ENCODE measurements at places on chromosomes 2 and 18.

GRCh38 chr18:62828091-62828640 lies 112.8 kb downstream of the PHLPP1 start:
- DNase-seq, result no peak

GRCh38 chr18:76466410-76466991 lies 28.5 kb downstream of the ZNF516 start:
- DNase-seq, result no peak

DNA sequence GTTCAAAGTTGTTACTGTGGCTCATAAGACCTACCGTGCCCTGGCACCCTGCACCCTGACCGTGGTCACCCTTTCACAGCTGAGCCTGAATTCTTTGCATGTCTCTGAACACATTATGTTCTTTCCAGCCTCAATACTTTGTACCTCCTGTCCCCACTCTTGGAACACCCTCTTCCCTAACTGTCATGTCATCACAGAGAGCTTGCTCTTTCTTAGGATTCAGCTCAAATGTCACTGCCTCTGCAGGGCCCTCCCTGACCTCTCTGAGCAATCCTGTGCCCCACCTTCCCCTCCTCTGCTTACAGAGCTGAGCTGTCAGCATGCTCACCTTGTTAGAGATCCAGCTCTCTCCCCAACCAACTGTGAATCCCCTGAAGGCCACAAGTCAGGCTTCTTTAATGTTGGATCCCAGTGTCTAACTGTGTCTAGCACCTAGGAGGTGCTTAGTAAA lies 15.0 kb downstream of the PRKAG3 start:
- DNase-seq, result no peak

DNA sequence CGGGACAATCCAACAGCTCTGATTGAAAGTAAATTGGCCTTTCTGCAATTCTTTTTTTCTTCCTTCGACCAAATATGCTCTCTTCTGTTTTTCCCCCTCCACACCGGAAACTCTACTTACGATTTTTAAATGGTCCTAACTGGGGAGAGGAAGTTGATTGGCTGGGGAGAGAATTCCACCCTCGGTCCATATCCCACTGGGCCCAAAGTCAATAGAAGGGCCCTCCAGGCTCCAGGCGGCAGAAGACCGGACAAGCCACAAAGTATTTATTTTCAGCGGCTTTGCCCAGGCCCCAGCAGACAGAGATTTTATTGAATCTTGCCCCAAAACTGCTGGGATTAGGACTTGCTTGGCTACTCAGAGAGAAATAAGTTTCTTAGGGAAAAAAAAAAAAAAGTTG lies 37.1 kb upstream of the SMAD7 start:
- DNase-seq, result no peak

- DNase-seq, result no peak
These were observed 1668.7 kb downstream of the SUCLG1 start for GRCh38 chr2:82790206-82791021.

DNA sequence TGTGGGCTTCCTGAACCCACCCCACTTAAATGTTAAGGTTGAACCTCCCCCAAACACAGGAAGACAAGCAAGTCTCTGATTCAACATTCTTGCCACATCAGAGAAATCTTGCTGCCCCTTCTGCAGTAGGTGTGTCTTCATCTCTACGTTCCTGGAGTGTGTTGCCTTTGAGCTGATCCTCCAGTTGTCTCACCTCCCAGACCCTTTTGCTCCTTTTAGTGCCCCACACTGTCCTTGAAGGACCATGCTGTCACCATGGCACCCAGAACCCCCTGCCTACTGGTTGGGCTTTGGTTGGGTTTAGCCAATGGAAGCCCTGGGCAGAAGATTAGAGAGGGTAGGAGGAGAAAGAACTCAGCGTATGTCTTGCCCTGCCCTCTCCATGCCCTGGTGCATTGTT lies 10.7 kb downstream of the CAB39 start:
- DNase-seq, result no peak

DNA sequence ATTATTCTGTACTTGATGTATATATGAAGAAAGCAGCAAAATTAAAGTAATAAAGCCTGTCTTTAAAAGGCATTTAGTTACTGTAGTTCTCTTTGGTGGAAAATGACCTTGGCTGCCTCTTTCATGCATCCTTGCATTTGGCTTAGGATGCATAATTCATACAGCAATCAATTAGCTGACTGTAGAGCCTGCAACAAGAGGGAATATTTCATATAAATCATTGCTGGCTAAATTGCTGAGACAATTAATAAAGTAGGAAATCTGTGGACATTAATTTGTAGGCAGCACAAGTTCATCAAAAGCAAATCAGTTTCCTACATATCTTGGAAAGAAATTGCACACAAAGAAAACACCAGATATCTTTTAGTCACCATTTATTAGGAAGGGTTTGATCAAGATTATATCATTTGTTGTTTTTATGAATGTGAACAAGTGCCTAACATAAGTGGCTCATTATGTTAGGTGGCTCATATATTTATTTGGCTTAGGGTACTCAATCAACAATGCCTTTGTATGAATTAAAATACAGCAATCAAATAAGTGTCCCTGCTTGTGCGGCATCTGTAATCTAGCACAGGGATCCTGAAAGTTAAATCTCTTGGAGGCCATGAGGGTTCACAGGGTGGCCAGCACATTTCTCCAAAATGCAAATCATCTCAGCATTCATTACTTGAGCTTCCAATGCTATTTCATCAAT lies 220.4 kb upstream of the SPOPL start:
- no peak for DNase-seq

GRCh38 chr2:63300835-63301234 lies 250.2 kb downstream of the OTX1 start:
- DNase-seq, result no peak

- no peak for DNase-seq
These were observed 417.7 kb upstream of the SLC14A2 start for GRCh38 chr18:45197526-45197970.

- DNase-seq, result no peak
These were observed 42.1 kb upstream of the TAF1B start for GRCh38 chr2:9800975-9801726.

GRCh38 chr18:24368749-24369148 lies 28.9 kb downstream of the OSBPL1A start:
- DNase-seq, result no peak

GRCh38 chr2:127453392-127454171 lies 35.4 kb downstream of the PROC start:
- DNase-seq, result no peak

- DNase-seq, result no peak
These were observed 38.3 kb downstream of the STAT4 start for GRCh38 chr2:191112448-191112901.

GRCh38 chr18:24176727-24177416 lies 38.0 kb downstream of the CABYR start:
- no peak for DNase-seq

DNA sequence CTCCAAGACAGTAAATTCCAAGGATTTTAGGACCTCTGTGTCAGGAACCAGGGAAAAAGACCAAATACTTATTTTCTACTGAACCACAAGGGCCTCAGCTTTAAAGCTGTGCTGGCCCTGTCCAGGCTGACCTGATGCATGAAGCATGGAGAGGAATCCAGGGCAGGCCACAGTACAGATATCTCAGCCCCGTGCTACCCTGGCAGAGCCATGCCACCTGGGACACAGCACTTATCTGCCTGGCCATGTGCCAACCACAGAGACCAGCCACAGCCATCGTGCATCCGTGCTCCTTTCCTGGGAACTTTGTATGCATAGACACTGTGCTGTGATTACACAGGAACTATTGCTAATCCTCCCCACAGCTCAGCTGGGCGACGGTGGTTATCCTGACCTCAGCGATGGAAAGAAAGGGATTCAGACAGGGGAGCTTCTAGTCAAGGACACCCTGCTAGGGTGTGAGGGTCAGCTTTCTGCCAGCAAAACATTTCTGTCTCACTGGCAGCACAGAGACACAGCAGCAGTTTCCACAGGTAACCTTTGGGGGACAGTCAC lies 687.4 kb upstream of the ID2 start:
- no peak for DNase-seq

GRCh38 chr18:73365018-73365417 lies 497.2 kb upstream of the NETO1 start:
- DNase-seq, result no peak

- DNase-seq, result no peak
These were observed 77.3 kb downstream of the AGAP1 start for GRCh38 chr2:235570966-235571692.

DNA sequence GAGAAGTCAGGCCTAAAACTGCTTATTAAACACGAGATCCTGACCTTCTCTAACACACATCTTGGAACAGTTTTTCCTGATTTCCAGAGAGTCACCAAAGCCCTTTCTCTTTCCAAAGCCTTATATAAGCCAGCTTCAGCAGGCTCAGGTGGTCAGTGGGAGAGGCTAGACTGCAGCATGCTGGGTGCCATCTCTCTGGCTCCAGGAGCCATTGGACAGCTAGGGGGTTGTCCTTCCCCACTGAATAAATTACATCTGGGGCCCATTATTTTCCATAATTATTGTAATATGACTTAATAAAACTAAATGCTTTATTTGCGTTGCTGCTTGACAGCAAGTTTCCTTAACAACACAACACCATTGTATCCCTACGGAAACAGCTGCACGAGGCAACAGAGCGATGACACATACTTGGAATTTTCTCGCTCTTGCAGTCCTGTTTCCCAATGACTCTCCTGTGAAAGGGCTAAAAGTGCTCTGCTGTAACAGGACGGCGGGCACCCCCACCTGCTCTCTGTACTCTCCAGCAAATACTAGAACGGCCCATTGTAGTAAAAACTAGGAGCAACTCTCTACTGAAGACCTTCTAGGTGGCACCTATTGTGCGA lies 160.6 kb downstream of the RNF144A start:
- DNase-seq, result no peak

GRCh38 chr2:148006249-148007007 lies 14.1 kb downstream of the ORC4 start:
- no peak for DNase-seq

- DNase-seq, result no peak
These were observed 201.4 kb upstream of the SIX2 start for GRCh38 chr2:45210462-45211195.

DNA sequence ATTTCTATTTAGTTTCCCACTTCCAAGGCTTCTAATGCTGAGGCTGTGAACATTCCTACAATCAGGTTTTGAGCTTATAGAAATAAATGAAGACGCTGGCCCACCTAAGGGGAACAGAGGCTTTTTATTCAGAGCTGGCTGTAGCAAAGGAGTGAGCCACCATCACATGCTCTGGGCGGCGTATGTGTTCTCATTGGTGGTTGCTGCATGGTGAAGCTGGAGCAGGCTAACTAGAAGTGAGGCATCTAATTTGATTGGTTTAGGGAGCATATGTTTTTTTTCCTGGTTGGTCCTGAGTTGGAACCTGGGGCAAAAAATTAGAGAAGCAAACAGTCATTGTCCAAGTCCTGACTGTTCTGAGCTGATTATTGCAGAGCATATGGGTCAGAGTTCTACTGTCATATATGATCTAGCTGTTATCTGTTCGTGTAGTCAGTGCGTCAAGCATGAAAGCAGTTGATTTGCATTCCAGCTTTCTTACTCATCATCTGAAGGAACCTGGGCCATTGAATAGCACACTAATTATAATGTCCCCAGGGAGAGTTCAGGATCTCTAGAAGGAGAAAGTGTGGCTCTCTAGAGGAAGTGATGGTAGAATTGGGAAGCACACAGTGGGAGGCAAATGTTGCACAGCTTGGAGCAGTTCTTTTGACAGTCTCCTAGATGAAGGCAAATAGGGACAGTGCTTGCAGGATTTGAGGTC lies 279.6 kb downstream of the PARD3B start:
- no peak for DNase-seq

- DNase-seq, result no peak
These were observed 85.6 kb downstream of the ASB1 start for GRCh38 chr2:238512247-238512867.

- DNase-seq, result no peak
These were observed 387.6 kb upstream of the TNP1 start for GRCh38 chr2:217247476-217247875.

DNA sequence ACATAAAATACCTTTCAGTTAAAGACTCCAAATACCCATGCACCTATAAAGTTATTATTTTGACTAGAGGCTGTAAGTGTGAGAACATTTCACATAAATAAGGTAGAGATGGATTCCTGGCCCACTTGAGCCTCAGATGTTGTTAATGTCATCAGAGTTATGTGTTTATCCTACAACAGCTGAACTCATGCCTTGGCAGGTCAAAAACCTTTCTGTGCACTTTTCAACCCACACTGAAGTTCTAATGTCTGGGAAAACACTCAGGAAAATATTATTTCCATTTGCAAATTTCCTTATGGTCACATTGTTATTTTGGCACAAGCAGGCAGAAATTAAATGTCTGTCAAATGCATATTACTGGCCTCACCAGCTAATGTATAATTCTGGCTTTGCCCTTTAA lies 209.2 kb downstream of the LNPK start:
- no peak for DNase-seq

- DNase-seq, result no peak
These were observed 91.9 kb downstream of the MRPS9 start for GRCh38 chr2:105129722-105130232.

DNA sequence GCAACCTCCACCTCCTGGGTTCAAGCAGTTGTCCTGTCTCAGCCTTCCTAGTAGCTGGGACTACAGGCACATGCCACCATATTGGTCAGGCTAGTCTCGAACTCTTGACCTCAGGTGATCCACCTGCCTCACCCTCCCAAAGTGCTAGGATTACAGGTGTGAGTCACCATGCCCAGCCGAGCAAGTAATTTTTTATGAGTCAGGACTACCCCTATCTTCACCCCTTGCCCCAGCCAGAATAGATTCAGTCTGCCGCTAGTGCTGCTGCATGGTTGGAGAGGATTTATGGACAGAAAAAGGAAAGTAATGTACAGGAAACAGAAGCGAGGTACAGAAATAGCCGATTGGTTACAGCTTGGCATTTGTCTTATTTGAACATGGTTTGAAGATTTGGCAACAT lies 48.9 kb downstream of the BMPR2 start:
- DNase-seq, result no peak

DNA sequence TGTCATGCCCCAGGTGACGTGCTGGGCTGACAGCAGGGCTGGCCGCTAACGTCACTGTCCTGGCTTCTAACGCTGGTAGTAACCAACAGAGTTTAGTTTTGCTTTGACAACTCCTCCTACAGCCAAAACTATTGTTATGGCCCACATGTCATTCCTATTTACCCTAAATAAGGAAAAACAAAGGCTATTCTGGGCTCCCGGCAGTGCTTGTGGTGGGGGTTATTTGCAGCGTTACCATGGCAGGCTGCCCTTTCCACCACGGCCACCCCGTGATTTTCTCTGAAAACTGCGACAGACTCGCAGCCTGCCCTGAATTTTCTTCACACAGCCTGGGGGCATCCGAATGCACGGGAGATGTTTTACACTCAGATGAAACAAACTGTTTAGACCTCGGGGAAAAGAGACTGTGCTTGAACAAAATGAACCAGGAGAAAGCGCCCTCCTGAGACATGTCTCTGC lies 115.2 kb downstream of the FAM210A start:
- no peak for DNase-seq

- DNase-seq, result no peak
These were observed 8.2 kb downstream of the SMARCAL1 start for GRCh38 chr2:216420367-216421101.

- no peak for DNase-seq
These were observed 720 bp upstream of the DSC2 start for GRCh38 chr18:31102941-31103340.

- no peak for DNase-seq
These were observed 262.7 kb downstream of the ATAD2B start for GRCh38 chr2:23664066-23664788.

Measured in esophagus squamous epithelium (tissue), 5 donors.